ENCODE measurements at places on chromosomes 5 and 9. TPM values are rescaled to one million over a fixed set of nuclear protein-coding genes. Genes with fewer than 3 reads are reported as not detected.

RNF14 gene
- total RNA-seq = 60.8 TPM

ZDHHC11 gene
- total RNA-seq = 73.0 TPM

AK8 gene
- 0.44 TPM for total RNA-seq

CCL28 gene
- 1.1 TPM for total RNA-seq

GZMA gene
- total RNA-seq = not detected

SLC25A48 gene
- total RNA-seq = 1.7 TPM

PCDHGA1 gene
- total RNA-seq = 4.6 TPM

LCN2 gene
- total RNA-seq = not detected

LHX3 gene
- 0.81 TPM for total RNA-seq

UBQLN1 gene
- total RNA-seq = 188 TPM

PTGDS gene
- total RNA-seq = not detected

CLK4 gene
- total RNA-seq = 29.4 TPM
